Neural crest cell (in vitro differentiated cells): ENCODE measurements at places on chromosomes 2 and 18. TPM values are rescaled to one million over a fixed set of nuclear protein-coding genes. Genes with fewer than 3 reads are reported as not detected.

The ABHD1 gene
- 0.47 and 0.82 TPM in 2 replicates for total RNA-seq

- no peaks in the 10 kb centered on the region for H3K27me3 ChIP-seq
- DNase-seq: no peak
- H3K36me3 ChIP-seq: peaks cover 4% of the 10 kb centered on the region
- H3K4me1 ChIP-seq: peaks cover 7% of the 10 kb centered on the region
These were observed 127.0 kb upstream of the NPAS2 start for GRCh38 chr2:100692906-100693305.

GRCh38 chr2:38700113-38700785 is 34.3 kb downstream of the GALM start:
- H3K27ac ChIP-seq: no peak overlapping the region
- DNase-seq: no peak
- peaks cover 3% of the 10 kb centered on the region for H3K4me1 ChIP-seq
- H3K36me3 ChIP-seq: no peaks in the 10 kb centered on the region

DNA sequence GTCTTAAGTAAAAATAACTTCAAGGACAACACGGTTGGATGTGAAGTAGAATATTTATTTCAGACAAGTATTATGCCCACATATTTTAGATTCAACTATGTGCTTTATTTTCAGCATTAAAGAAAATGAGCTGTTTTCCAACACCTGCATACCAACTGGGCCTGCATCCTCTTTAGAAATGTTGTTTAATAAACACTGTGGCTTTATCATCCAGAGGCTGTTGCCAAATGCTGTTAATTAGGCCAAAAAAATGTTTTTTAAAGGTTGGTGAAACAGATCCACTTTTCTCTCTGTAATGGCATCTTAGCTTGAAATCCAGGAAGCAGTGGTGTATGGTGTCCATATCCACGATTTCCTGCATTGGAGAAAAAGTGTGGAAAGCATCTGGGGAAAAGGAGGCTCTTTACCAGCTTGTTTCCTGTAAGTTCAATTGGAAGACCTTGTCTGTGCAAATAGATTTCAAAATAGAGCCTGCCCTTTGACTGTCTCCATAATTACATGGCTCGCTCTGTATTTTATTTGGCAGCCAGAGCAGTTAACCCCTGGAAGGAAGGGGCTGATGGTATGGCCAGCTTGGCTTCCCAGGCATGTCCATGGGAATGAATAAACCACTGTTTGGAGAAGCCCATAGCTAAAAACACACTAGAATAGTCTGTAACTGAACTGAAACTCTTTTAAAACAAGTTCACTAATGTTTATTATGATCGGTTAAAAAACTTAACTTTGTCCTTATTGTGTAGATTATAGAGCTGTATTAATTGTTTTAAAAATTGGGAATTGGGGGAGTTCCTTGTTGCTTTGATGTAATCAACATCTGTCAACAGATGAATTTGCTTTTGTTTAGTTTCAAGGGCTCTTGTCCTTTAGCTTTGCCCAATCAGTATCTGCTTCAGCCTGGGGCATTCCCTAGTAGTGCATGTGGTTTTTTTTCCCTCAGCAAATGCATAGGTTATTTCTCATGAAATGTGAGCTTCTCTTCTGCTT is 33.0 kb upstream of the DLX1 start:
- no peaks in the 10 kb centered on the region for H3K36me3 ChIP-seq
- H3K4me1 ChIP-seq: peaks cover 55% of the 10 kb centered on the region
- no peak for DNase-seq
- H3K4me3 ChIP-seq: peak overlapping the region; percentile 28

- H3K4me1 ChIP-seq: peaks cover 4% of the 10 kb centered on the region
- no peak for DNase-seq
- no peak overlapping the region for H3K27ac ChIP-seq
- H3K4me3 ChIP-seq: no peak overlapping the region
- H3K36me3 ChIP-seq: no peaks in the 10 kb centered on the region
These were observed 129.5 kb downstream of the RHBDD1 start for GRCh38 chr2:226965376-226965775.
